ENCODE measurements at places on chromosomes 11 and 22. TPM values are rescaled to one million over a fixed set of nuclear protein-coding genes. Genes with fewer than 3 reads are reported as not detected.

MMP27 gene
- total RNA-seq = not detected

OR52H1 gene
- total RNA-seq = not detected

OR2AG1 gene
- total RNA-seq = not detected

DNA sequence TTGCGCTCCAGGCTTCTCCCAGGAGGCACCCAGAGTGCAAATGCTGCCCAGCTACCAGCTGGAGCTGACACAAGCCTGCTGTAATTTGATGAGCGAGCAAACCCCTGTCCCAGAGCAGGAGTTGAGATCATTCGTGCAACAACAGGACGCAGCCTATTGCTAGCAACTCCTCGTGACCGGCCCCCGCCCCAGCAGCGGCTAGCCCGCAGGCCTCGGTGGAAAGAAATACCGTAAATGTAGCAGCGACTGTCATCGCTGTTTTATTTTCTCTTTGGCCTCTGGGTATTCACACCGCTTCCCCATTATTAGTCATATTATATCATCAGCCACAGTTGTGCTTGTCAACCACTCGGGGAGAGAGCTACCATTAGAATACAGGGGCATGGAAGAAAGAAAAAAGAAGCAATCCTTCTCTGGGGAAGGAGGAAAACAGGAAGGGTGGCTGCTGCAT, 59.2 kb upstream of the ATXN10 start:
- H3K4me3 ChIP-seq = peak overlapping the region; percentile 12
- H3K27ac ChIP-seq = no peak overlapping the region
- no peaks in the 10 kb centered on the region for H3K4me1 ChIP-seq
- H3K27me3 ChIP-seq = no peaks in the 10 kb centered on the region
- no peaks in the 10 kb centered on the region for H3K36me3 ChIP-seq
- no peak for DNase-seq

- no peak for DNase-seq
- no peaks in the 10 kb centered on the region for H3K27me3 ChIP-seq
- no peak overlapping the region for H3K4me3 ChIP-seq
Measured at GRCh38 chr11:102118937-102119336, 8.7 kb downstream of the YAP1 start.

DNA sequence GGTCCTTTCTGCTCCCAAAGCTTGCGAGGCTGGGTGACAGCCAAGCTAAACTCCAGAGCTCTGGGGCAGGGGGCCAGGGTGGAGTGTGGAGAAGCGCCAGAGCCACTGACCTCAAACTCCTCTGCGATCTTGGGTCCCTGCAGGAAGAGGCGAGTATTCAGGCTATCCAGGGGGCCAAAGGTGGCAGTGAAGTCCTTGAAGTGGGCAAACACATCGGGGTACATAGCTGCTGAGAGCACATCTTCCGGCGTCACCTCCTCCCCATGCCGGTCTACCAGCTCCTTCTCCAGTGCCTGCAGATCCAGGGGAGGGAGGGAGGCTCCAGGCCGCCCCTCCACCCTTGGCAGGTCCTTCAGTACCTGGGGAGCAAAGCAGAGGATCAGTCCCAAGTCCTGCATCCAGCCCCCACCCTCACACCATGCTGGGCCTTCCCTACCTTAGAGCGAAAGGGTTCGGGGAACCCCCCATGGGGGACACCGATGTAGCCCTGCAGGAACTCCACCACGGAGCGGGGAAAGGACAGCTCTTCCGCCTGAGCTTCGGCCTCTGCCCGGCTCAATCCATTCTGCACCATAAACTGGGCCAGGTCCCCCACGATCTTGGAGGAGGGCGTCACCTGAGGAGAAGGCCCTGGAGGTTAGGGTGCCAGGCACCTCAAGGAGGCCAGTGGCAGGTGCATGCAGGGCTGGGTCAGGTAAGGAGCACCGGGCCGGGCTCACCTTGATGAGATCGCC, 6.4 kb downstream of the RCE1 start:
- no peak overlapping the region for H3K4me3 ChIP-seq
- H3K27ac ChIP-seq = no peak overlapping the region
- no peaks in the 10 kb centered on the region for H3K27me3 ChIP-seq

GRCh38 chr22:43343262-43343669, at the start of gene SCUBE1:
SCUBE1 (minus strand) TSS chr22:43343372; CDS start chr22:43343261, 111 bp downstream.
- H3K27me3 ChIP-seq = peaks cover 54% of the 10 kb centered on the region
- H3K36me3 ChIP-seq = no peaks in the 10 kb centered on the region
- H3K4me3 ChIP-seq = peak within 1 kb of the TSS; percentile 78
- H3K27ac ChIP-seq = peak within 1 kb of the TSS; percentile 77
- DNase-seq = no peak

DNA sequence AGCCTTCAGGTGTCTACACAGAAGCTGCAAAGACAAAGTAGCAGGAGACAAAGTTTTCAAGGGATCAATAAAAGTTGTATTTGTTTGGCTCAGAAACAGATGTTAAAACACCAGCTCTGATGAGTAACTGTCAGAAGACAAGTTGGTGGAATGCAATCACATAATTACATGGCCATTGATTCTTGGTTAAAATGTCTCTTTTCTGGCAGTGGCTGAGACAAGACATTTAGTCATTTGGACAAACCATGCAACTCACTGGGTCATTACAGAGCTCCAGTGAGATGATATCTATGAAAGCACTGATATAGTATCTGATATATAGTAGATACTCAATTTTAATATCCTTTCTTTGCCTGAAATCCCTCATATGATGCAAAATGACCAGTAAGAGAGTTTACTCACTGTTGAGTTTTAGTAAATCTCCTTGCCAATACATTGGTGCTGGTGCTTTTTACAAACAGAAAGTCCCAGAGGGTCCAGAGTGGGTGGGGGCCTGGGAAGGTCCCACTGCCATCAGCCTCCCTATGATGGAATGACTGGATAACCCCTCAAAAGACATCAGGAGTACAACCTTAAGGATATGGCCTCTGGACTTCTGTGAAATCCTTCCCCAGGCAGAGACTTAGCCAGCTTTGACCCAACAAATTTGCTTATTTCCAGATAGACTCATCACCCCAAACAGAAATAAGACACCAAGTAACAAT, 95.0 kb downstream of the SLC1A2 start:
- no peak overlapping the region for H3K27ac ChIP-seq
- peaks cover 15% of the 10 kb centered on the region for H3K4me1 ChIP-seq
- no peaks in the 10 kb centered on the region for H3K27me3 ChIP-seq
- no peak overlapping the region for H3K4me3 ChIP-seq

DNA sequence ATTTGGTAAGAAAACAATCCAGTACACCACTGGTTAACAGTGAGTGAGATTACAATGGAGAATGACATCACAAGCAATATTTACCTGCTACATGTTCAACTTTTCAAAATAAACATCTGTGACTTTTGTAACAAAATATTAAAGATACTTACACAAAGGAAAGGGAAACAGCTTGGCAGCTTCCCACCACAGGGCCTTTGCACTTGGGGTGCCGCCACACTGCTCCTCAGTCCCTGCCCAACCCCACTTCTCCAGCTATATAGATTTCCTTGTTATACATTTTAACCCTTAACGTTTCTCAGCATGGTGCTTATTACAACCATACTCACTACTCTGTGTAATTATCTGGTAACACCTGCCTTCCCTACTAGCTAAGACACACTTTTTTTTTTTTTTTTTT, 10.9 kb downstream of the KMT5B start:
- H3K27ac ChIP-seq = no peak overlapping the region
- no peaks in the 10 kb centered on the region for H3K36me3 ChIP-seq
- H3K27me3 ChIP-seq = no peaks in the 10 kb centered on the region
- peaks cover 45% of the 10 kb centered on the region for H3K4me1 ChIP-seq

DNA sequence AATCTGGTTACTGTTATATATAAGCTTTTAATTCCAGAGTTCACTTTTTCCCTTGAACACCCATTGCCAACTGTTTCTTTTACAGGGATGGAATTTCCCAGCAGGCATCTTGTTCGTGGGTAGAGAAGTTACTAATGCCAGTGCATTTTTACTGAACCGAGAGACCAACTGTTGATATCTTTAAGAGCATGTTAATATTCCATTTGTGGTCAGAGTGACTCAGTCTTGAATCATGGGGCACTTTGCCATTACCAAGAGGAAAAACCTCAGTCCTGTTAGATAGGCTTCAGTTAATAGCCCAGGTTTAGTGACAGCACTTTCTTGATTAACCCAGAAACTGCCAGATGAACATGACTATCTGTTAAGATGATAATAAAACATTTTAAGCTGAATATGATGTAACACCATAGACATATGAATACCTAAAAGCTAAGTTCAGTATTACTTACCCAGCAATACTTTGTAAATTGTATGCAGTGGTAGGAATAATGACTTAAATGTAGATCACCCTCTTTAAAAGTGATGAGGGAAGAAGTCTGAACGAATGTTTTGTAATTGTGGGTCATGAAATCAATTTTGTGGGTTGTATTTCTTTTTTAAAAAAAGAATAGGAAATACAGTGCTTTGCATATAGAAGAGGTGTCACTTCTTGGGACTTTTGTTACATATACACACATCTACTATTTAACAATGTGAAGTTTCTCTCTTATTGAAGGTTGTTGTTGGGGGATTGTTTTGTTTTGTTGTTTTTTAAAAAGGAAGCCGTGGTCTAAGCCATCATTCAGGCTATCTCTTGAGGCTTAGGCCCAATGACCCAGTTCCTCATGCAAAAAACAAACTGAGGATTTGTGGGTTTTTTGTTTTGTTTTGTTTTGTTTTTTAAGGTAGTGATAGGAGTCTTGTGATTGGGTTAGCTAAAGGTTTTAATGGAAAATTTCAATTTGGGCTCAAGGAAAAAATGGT, 79.2 kb upstream of the GRIK4 start:
- peak overlapping the region; percentile 56 for H3K27ac ChIP-seq
- no peaks in the 10 kb centered on the region for H3K36me3 ChIP-seq
- no peak for DNase-seq
- H3K27me3 ChIP-seq = no peaks in the 10 kb centered on the region

DNA sequence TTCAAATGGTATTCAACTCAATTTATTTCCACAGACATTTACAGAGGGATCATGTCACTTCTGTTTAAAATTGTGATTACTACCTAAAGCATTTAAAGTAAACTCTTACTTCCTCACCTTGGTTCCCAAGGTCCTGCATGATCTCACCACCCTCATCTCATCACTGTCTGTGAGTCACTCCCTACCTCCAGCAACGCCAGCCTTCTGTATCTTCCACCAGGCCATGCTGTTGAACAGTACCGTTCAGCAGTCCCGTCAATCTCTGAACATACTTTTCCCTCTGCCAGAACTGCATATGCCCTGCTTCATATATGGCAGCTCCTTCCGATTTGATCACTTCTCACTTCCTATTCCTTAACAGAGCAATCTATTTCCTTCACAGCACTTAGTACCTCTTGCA, 2.0 kb downstream of the FBXO3 start:
- no peak for DNase-seq
- no peaks in the 10 kb centered on the region for H3K27me3 ChIP-seq
- peaks cover 45% of the 10 kb centered on the region for H3K4me1 ChIP-seq
- peaks cover 20% of the 10 kb centered on the region for H3K36me3 ChIP-seq
- no peak overlapping the region for H3K4me3 ChIP-seq

GRCh38 chr22:44202261-44202789, 21.6 kb downstream of the PARVG start:
- no peak overlapping the region for H3K27ac ChIP-seq
- no peaks in the 10 kb centered on the region for H3K27me3 ChIP-seq
- no peak overlapping the region for H3K4me3 ChIP-seq
- DNase-seq = no peak
- no peaks in the 10 kb centered on the region for H3K4me1 ChIP-seq

GRCh38 chr11:129460714-129461113, 85.1 kb downstream of the BARX2 start:
- DNase-seq = no peak
- no peaks in the 10 kb centered on the region for H3K4me1 ChIP-seq
- no peak overlapping the region for H3K27ac ChIP-seq
- no peak overlapping the region for H3K4me3 ChIP-seq
- H3K27me3 ChIP-seq = no peaks in the 10 kb centered on the region

DNA sequence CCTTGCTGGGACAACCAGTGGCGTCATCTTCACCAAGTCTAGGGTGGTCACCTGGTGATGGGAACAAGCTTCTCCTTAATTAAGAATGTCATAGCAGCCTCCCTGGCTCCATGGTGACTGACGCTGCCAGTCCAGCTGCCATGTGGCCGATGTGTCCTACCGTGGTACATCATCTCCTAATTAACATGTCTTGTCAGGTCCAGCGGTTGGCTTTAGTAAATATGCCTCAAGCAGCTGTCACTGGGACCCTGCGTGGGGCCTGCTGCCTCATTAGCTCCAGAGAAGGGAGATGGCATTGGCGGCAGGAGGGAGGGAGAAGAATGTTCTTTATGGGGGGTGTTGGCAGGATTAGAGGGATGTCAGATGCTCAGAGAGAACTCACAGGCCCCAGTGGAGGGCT, 271.9 kb downstream of the ST3GAL4 start:
- no peak overlapping the region for H3K27ac ChIP-seq
- no peak for DNase-seq
- H3K4me3 ChIP-seq = no peak overlapping the region
- H3K27me3 ChIP-seq = no peaks in the 10 kb centered on the region

DNA sequence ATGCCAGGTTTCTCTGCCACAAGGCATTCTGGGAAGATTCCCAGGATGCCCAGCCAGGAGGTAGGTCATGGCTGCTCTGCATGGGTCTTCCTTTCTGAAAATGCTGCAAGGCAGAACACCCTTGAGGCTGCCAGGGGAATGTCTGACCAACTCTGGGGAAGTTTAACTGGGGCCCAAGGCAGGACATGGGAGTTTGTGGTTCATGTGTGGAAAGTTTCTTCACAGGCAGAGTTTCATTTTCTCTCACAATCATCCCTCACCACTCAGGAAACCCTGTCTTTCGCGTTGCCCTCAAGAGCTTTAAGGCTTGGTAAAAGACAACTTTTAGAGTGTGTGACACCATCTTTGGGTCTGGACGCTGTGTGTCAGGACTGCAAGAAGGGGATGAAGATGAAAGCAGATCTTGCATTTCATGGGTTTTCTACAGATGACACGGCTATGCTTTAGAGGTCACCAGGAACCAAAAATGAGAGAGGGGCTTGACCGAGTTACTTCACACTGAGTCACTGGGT, 133.5 kb downstream of the CD44 start:
- H3K27ac ChIP-seq = no peak overlapping the region
- H3K4me1 ChIP-seq = peaks cover 8% of the 10 kb centered on the region
- no peak for DNase-seq

DNA sequence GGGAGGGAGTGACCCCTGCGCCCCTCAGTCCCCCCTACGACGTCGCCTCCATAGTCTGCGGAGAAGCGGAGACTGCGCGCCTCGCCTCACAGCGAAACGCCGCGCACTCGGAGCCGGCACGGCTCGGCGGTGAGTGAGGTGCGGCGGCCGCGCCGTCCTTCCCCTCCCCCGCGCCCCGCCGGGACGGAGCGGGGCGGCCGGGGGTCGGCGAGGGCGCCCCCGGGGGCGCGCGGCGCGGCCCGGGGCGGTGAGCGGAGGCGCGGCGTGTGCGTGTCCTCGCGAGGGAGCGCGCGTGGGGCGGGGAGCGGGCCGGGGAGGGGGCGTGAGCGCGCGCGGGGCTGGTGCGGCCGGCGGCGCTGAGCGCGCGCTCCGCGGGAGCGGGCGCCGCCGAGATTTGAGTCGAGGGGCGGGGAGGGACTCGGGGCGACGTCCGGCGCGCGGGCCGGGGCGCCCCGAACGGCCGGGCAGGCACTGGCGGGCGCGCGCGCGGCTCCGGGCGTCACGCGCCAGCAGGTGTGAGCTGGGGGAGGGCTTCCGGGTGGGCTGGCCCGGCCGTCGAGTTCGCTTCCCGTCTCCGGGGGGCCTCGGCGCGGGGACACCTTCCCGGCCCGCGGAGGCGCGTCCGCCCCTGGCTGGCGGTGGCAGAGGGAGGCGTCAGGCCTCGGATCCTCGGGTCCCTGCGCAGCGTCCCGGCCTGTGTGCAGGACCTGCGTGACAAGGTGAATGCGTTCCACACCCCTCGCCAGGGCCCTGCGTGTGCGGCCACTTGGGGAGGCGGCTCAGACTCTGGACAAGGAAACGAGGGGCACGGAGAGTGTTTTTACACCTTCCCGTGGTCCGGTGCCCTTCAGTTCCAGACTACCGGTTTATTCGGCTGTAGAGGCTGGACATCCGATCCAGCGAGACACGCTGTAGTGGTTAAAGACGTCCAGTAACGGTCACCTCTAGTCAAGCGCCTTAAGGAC, 50.4 kb downstream of the FAM83F start:
- DNase-seq = no peak
- peak overlapping the region; percentile 65 for H3K4me3 ChIP-seq
- H3K36me3 ChIP-seq = no peaks in the 10 kb centered on the region
- H3K27me3 ChIP-seq = no peaks in the 10 kb centered on the region
